GDM1 (cell line): ENCODE measurements at places on chromosomes 13 and 19.

DNA sequence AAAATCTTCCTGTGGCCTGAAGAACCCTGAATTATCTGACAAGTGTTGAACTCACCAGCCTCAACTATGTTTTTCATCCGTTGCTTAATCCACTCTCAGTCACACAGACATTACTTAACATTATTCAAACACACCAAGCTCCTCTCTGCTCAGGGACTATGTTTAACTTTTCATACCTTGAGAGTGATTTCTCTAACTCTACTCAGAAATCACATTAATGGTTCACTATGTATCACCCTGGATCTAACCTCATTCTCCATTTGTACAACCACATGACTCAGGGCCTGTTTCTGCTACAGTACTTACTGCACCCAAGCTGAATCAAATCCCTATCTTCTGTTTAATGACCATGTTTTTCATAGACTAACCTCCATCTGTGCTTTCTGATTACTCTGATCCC is 553.7 kb upstream of the PRR20A start:
- DNase-seq: no peak

- no peak for DNase-seq
These were observed 23.2 kb upstream of the CPAMD8 start for GRCh38 chr19:17049711-17050280.

DNA sequence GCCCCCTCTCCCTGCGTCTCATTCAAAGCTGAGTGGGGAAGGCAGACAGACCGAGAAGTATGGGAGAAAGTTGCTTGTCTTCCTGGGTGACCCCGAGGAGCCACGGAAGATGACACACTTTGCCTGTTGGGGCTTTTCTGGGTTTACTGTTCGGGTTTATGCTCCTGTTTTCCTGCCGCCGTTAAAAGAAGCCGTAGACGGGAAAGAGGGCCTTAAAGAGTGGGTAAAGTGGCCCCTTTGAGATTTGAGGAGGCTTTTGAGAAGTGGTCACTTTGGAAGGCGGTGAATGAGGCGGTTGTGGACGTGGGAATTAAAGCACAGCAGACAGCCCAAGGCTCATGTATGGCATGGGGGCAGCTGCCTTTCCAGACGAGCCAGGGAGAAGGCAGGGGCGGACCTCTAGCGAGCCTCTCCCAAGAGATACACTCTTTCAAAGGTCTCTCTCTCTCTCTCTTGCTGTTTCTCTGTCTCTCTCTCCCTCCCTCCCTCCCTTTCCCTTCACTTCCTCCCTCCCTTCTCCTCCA is 493 bp upstream of the LHFPL6 start:
- no peak for DNase-seq

- DNase-seq: no peak
These were observed 69.3 kb downstream of the SLC6A16 start for GRCh38 chr19:49255674-49256073.

DNA sequence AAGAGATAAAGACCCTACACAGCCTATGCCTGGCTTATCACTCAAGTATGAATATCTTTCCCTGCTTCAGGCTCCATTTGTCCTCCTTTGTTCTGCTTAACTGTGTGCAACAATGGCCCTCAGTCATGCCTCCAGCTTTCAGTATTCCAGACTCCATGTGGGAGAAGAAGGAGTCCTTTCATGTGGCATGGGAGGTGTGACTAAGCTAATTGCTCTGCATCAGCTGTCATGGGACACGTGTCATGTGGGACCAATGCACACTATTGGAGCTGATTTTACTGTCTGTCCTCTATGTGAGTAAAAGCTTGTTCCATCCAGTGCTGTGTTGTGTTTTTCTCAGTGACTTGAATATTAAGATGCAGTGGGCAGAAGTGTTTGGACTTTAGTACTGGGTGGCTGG is 1198.3 kb downstream of the OLFM4 start:
- no peak for DNase-seq

- no peak for DNase-seq
These were observed 967 bp downstream of the DBP start for GRCh38 chr19:48635966-48636858.

- DNase-seq: no peak
These were observed 9.7 kb downstream of the ADAMTS10 start for GRCh38 chr19:8600816-8601215.

- DNase-seq: no peak
These were observed 61.9 kb downstream of the WASF3 start for GRCh38 chr13:26619358-26619757.
